ENCODE measurements at places on chromosomes 11 and 22.

- DNase-seq: no peak
These were observed 503.2 kb downstream of the OPCML start for GRCh38 chr11:133029107-133029506.

DNA sequence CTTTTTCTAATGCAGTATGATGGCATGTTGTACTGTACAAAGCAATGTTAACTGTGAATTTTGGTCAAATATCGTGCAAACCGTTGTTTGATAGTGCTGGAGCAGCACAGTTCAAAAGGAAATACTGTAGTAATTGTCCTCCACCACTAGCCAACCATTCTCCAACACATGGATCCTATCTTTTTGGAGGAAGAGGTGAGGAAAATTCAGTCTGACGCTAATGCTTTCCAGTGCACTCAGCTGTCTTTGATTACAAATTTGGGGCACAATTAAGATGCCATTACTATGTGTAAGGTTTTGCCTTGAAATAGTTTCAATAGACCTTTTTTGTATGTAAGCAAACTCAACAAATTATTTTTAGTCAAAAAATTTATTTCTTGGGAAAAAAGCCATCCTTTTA is 240.5 kb upstream of the CCDC179 start:
- no peak for DNase-seq

DNA sequence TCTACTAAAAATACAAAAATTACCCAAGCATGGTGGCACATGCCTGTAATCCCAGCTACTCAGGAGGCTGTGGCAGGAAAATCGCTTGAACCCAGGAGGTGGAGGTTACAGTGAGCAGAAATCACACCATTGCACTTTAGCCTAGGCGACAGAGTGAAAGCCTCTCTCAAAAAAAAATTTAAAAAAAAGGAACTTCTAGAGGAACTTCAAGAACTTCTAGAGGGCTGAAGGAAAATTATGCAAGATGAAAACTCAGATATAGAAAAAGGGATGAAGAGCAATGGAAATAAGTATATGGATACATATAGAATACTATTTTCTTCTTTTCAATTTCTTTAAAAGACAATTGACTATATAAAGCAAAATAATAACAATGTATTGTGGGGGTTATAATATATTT is 51.2 kb upstream of the PRR5 start:
- DNase-seq: no peak

GRCh38 chr11:56890584-56891305 is 98.0 kb upstream of the OR5AK2 start:
- DNase-seq: no peak

- DNase-seq: no peak
These were observed 288.8 kb upstream of the C11orf87 start for GRCh38 chr11:109133159-109133558.

DNA sequence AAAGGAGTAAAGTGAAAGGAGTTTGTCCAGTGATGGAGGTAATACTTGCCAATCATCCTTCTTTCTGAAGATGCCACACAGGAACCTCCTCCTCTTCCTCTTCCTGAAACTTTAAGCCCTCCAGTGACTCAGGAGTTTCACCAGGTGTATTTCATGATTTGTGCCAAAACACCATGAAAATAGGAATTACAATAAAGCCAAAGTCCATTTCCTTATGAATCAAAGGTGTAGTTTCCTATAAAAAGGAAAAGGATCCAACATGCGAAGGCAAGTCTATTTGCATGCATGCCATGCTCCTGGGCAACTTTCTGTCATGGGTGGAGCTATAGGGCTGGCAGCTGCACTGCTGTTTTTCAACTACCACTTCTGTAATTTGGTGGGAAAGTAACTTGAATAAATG is 9.8 kb upstream of the POU2AF1 start:
- DNase-seq: no peak

DNA sequence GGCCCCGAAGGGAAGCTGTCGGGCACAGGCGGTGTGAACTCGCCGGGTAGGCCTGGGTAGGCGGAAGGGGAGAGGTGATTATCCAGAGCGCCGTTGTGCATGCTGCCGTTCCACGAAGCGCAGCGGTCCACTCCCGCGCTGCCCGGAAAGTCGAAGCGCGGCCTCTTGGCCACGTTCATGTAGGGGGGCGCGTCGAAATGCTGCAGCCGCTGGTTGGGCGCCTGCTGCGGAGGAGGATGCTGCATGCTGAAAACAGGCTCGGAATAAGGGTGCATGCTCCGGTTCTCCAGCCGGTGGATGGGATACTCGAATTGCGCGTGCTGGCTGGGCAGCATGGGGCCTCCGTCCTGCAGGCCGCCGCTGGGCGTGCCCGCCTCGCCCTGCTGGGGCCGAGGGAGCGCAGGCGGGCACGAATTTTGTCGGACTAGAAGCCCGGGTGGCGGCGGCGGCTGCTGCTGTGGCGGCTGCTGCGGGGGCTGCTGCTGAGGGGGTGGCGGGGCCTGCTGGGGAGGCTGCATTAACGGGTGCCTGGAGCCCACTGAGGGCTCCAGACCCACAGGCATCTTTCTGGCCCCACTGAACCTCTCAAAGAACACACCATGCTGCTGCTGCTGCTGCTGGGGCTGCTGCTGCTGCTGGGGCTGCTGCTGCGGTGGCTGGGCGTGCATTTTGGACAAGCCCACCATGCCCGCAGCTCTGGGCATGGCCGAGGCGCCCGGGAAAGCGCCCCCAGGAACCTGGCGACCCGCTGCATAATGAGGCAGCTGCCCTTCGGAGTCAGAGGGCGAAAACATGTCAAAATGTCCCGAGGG is 2.3 kb downstream of the MN1 start:
- DNase-seq: no peak

DNA sequence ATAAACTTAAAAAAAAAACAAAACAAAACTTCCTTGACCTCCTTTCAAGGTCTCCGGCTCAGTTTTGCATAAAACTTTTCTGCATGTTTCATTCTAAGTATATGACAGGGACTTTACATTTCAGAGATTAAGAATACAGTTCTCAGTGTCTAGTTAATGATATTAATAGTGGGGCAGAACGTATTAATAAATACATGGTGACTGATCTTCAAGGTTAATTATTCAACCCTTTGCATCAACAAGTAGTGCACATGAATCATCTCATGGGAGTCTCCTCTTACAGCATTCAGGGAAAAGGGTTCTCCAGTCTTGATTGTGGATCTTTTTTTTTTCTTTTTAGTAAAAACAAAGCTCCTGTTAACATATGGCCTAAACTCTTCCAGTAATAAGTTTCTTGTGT is 146.8 kb downstream of the KIRREL3 start:
- DNase-seq: no peak

- no peak for DNase-seq
These were observed 19.8 kb upstream of the OOSP1 start for GRCh38 chr11:59918480-59918879.

- no peak for DNase-seq
These were observed 9.8 kb downstream of the KCNC1 start for GRCh38 chr11:17744151-17744940.

- no peak for DNase-seq
These were observed 997 bp downstream of the UBE2L3 start for GRCh38 chr22:21568347-21569075.

GRCh38 chr11:26801601-26802000 is 79.7 kb upstream of the SLC5A12 start:
- DNase-seq: no peak

DNA sequence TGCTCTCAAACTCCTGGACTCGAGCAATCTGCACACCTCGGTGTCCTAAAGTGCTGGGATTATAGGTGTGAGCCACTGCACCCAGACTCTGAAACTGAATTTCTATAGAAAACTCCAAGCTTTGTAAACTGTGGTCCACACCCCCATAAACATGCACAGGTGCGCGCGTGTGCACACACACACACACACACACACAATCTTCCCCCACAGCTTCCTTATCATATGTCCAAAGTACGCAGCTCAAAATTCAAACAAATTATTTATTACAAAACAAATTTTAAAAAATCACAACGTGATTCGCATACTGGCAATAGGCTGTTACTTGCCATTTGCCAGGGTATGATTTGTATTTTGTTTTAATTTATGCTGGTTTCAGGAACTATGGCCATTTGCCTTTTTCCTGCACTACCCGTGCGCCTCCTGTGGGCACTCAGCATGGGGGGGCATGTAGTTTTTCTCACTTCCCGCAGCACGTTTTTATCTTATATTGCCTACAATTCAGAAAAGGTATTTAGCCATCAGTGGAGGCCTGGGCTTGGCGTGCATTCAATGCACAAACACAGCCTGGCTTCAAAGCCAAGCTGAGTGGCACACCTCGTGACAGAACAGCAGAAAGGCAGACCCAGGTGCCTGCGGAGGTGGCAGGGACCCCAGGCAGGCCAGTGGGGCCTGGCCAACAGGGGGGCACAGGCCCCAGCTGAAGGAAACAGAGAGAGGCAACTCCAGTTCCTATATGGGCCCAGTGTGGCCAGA is 10.8 kb upstream of the SNX32 start:
- no peak for DNase-seq

DNA sequence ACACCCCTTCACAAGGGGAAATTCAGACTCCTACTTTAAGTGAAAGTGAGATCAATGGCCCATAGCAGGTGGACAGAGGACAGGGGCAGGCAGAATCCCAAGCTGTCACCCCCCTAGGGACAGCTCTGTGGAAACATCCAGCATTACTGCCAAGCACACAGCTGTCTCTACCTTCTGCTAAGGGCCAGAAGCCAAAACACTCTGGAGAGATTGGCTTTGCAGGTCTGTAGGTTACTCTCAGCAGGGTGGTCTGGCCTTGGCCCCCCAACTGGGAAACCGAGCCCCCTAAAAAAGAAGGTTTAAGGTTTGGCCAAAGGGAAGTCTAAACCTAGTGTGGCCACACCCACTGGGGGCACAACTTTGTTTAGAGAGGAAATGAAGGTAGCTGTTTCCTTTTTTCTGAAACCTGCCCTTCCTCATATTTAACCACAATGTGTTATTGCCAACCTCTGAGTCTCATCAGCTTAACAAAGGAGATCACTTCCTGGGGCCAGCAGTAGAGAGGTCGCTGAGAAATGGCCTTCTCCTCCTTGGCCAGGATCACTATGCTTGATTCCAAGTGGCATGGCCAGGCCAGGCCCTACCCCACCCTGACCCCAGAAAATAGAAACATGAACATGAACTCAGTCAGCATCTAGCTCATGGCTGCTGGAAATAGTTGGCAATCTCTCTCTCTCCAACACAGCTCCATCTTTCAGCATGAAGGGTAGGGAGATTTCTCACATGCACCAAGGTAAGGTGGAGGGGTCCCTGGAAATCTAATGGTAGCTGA is 25.9 kb upstream of the SCARF2 start:
- DNase-seq: no peak

DNA sequence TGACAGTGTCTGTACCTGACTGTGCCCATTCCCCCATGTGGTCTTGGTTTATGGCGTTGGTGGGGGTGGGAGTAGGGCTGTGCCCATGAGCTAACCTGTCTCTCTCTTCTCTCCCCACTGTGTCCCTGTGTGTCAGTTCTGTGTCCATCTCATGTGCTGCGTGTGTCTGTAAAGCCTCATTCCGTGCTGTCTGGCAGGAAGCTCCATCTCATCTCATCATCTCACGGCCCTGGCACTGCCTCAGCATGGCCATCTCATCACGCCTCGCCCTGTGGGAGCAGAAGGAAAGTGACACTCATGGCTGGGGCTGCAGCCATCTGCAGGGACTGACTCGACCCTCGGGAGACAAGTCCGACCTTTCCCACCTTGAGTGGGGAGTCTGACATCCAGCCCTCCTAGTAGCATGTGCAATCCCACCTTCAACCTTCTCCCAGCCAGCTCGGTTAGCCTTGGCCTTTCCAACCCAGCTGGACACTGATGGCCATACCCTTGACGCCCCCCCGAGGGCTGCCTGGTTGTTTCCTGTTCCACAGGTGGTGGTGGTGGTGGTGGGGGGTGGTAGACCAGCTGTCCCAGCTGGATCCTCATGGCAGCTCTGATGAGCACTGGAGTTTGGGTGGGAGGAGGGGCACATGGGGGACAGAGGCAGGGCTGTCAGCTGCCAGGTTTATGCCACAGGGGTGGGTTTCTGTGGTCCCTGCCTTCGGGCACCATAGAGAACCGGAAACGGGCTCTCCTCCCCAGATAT is 19.0 kb downstream of the MYO18B start:
- DNase-seq: no peak

- no peak for DNase-seq
These were observed 116.7 kb upstream of the TIMP3 start for GRCh38 chr22:32684822-32685187.

GRCh38 chr22:22372086-22372485 is 127.5 kb downstream of the VPREB1 start:
- no peak for DNase-seq

DNA sequence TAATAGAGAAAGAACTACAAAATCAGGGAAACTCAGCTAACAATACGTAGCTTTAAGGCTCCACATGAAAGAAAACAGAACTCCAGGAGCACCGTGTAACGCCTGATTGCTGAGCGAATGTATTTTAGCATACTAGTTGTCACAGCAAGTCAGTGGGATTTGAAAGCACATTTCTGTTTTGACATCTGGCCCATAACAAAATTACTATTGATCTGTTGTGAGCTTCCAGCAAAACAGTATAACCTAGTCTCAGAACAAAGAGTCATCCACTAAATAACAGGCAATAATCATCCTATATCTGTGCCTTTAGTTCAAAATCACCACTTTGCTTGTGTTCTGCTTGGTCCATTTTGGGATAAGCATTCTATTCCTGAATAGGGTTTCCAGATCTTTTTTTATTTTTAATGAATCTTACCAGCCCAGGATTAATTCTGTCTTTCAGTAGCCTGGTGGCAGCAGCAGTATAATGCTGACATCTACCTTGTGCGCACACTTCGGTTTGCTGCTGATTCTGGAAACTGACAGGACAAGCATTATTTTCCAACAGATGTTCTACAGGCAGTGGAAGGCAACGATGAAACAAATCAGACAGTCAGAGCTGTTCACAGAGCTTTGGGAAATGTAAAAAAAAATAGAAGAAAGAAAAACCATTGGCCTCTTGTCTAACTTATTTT is 66.2 kb downstream of the CADM1 start:
- DNase-seq: no peak

GRCh38 chr11:128629516-128630106 is 42.3 kb upstream of the ETS1 start:
- no peak for DNase-seq

DNA sequence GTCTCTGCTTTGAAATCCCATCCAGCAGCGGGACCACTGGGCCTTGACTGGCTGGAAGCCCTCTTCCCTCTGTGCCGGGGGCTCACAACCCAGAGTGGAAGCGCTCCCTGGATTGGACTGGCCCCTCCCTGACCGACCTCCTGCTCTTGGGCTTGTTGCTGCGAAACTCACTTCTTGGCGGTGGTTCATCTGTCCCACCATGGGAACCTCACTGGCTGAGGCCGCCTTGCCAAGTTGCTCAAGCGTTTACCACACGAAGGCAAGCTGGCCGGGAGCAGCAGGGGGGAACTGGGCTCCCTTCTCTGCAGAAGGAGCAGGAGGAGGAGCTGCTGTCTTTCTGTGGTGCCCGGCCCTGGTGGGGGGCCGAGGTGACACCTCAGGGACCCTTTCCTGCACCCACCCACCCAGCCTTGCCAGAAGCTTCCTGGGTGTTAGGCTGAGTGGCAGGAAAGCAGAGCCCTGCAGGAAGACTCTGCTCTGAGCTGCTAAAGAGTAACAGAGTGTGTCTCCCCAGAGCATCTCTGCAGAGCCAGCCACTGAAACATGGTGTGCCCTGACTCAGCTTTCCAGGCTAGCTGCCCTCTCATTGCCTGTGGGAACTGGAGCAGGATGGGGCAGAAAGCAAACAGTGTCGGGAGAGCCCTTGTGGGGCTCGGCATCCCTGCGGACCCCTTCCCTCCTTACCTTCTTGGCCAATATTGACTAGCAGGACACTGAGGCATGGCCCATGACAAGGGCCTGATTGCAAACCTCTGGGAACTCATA is 88.5 kb upstream of the ALX4 start:
- DNase-seq: no peak

Measured in AG09309 (cell line).